Muscle of back (tissue), 13 donors: ENCODE measurements at places on chromosomes 12 and 14. TPM values are rescaled to one million over a fixed set of nuclear protein-coding genes. Genes with fewer than 3 reads are reported as not detected.

DNA sequence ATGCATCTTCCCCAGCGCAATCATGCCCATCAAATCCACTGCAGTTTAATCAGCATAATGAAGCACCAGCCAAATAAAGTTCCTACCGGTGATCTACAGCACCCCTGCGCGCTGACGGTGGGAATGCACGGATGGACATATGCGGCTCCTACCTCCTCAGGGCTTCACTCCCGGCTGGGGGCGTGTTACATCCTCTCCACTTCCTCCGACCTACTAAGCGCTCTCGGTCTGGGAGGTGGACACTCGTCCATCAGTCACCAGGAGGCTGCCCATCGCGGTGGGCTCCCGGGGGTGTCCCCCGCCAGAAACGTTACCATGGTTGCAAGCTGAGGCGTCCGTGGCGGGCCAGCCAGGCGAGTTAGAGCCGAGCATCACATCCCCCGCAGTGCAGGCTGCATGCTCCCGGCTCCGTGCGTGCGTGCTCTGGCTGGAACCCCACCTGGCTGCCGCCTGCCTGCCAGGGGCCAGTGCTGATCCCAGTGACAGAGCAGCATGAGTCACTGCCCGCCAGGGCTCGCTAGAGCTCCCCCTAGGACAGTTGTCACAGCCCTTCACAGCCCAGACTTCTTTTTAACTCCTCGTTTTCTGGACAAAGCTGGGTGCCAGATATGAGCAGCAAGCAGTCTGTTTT, 73.0 kb downstream of the CIT start:
- DNase-seq, result peak; percentile 68

GRCh38 chr12:3600039-3600720, 109.2 kb downstream of the PRMT8 start:
- DNase-seq, result no peak

DNA sequence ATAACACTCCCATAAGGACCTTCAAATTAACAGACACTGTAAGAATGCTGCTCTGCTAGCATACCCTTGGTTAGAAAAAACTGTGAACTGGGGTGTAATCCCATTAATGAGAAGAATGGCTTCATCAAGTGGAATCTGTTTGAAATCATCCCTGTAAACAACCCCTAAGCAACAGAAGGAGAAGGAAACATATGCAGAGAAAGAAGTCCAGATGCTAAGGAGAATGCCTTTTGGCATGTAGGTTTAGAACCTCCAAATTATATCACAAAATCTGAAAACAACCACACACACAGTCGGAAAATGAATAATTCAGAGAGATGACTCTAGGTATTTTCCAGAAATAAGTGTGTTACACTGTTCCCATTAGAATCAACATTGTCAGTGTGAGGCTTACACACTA, 140.2 kb downstream of the NUAK1 start:
- DNase-seq, result no peak

GRCh38 chr12:125169870-125170269, 104.6 kb downstream of the AACS start:
- DNase-seq, result no peak

DNA sequence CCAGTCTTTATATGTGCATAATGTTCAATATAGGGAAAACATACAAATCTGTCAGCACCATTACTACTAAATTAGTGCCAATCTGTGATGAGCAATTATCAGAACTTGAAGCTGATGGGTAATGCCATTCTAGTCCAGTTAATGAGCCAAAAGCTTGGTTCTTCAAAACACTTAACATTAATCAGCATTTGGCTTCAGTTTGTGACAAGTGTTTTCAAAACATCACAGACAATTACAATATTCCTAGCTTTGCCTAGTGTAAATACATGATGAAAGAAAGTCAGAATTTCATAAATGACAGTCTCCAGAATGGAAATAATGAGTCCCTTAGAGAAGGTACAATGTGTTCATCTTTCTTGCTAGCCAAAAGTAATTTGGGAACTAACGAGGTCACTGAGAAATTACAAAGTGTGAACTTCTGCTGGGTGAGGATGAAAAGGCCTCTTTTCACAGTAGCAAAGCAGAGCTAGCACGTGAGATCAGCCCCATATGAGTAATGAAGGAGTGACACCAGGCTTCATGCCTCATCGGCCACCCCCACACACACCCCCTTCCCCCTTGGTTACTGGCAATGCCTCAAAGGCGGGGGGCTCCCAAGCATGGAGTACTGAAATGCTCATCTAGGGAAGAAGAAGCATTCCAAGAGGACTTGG, 180.6 kb upstream of the EEA1 start:
- no peak for DNase-seq

DNA sequence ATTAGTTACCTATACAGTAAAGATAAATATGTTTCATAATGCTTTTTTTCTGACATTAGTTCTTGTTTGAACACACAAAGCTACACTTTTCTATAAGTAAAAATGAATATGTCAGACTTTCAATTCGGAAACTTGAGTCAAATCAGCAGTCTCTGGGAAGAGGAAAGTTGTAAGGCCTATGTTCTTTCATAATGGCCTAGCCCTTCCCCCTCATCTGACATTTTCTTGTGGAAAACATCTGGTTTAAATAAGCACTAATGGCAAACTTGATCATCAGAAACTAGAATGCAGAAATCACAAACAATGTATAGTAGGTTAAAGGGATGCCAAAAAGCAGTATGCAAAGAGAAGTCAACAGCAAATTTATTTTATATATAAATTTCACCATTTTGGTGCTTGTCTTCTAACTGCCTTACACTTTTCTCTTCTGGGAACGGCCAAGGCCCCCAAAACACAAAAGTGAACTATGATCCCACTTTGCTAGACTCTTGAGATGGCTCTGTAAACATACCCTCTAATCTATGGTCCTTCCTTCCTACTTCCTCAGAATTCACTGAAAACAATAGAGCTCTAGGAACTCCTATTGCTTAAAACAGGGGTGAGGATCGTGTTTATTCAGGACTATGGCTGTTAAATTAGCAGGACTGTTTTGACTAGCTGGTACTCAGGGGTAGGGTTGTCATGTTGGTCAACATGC, 444.1 kb downstream of the RAD51B start:
- peak; percentile 89 for DNase-seq

DNA sequence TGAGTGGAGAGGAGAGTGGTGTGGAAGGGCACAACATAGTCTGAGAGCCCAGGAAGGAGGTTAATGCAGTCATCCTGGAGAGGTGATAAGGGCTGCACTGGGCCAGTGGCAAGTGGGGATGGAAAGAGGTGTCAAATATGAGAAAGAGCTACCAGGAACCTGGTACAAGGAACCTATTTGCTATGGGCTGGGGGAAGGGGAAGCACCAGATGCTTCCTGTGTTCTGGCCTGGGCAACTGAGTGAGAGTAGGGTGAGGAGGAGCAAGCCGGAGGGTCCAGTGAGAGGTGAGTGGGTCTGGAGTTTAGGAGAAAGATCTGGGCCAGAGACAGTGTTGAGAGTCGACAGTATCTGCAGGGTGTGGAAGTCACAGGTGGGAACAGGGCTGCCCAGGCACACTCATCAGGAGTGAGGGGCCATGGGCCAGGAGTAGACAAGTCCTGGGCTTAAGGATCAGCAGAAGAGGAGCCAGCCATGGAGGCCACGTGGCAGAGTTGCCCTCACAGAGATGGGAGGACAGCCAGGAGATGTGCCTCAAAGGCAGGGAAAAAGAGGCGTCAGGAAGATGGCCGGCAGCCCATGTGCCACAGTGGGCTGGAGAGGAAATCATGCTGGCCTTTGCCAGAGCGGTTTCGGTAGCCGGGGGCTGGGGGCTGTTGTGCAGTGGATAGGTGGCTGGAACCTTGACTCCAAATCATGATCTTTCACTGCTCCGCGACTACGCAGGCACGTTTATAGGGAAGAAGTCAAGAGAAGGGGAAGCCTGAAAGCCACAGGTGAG, 2.9 kb upstream of the AQP6 start:
- no peak for DNase-seq

- no peak for DNase-seq
Observed at GRCh38 chr14:72594099-72594901, 299.6 kb downstream of the DPF3 start.

DNA sequence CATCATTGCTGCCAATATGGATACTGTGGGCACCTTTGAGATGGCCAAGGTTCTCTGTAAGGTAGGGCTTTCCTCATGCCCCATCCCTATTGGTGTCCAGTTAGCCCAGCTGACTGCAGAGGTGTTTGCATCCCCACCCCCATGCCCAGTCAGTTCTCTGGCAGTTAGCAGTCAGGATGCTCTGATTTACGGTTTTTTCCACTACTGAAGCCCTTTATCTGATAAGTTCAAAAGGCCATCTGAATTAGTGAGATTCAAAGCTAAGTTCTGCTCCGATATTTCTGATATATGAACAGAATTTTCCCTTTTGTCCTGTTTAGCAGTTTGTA, 773 bp downstream of the GMPR2 start:
- no peak for DNase-seq

Gene RFLNA
- 8.5 TPM for polyA plus RNA-seq

Gene TMEM179
- polyA plus RNA-seq, result 0.75 TPM

Gene FAM181A
- polyA plus RNA-seq, result not detected

Gene EPYC
- not detected for polyA plus RNA-seq
